ENCODE measurements at places on chromosomes 1 and 21.

GRCh38 chr1:171896936-171897703 lies 55.8 kb downstream of the DNM3 start:
- no peak for DNase-seq

DNA sequence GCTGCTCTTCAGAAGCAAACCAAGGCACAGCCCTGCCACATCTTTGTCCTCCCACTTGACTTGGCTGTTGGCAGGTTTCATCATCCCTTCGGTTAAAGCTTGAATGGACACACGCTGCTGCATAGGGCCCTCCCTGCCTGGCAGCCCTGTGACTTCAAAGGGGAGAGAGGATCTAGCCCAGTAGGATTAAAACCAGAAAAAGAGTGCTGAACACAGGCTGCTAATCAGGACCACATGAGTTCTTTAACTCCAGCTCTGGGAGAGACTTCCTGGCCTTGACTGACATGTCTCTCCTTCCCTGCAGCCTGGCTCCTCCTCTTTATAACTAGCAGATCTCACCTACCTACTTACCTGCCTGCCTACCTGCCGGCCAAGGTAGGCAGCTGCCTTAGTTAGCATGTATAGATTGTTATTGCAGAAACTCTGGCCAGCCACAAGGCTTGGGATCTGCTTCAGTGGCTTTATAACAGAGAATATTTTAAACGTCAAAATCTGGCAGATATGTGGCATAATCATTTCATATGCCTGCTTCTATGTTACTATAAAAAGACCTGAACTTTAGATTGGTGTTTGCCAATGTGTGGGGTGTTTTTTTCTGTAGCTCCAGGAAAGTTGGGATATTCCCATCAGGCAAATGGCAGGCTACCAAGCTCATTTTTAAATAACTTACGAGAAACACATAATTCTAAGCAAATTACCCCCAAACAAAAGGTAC lies 49.4 kb downstream of the ERG start:
- no peak for DNase-seq

DNA sequence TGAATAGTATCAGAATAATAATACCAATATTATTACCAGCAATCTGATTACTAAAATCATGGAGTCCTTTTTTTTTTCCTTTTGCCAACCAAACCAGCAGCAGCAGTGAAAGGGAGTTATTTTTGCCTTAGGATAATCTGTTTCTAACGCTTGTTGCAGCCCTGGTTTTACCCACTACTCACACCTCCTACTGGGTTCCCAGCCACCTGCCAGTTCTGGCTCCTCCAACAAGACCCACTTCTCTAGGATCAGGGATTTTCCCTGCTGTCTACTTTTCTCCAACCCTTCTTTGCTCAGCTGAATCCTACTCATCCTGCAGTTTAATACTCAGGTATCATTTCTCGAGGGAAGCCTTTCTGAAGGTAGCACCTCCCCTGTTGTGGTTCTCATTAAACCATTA lies 96.8 kb upstream of the BCAR3 start:
- DNase-seq = no peak

- DNase-seq = no peak
These were observed 124.2 kb upstream of the B3GALT2 start for GRCh38 chr1:193310564-193310963.

GRCh38 chr1:116873680-116874271 lies 35.9 kb upstream of the PTGFRN start:
- DNase-seq = no peak

- no peak for DNase-seq
These were observed at the start of gene FCRL1 for GRCh38 chr1:157819896-157820295. Gene FCRL1, minus strand, starts transcription at chr1:157820120. Its CDS starts 83 bp downstream, at chr1:157820037.

All from NCI-H446 treated with DMSO at 0.1 percent for 48 hours (cell line).